ENCODE measurements at places on chromosomes 2 and 18. TPM values are rescaled to one million over a fixed set of nuclear protein-coding genes. Genes with fewer than 3 reads are reported as not detected.

GRCh38 chr2:20439503-20439902 is 7.4 kb upstream of the RHOB start:
- no peak for DNase-seq

- DNase-seq = peak; percentile 88
Observed at GRCh38 chr2:96164459-96165184, 19.4 kb upstream of the DUSP2 start.

GRCh38 chr2:172103471-172104272 is 972 bp upstream of the DLX2 start:
- peak; percentile 95 for DNase-seq

DNA sequence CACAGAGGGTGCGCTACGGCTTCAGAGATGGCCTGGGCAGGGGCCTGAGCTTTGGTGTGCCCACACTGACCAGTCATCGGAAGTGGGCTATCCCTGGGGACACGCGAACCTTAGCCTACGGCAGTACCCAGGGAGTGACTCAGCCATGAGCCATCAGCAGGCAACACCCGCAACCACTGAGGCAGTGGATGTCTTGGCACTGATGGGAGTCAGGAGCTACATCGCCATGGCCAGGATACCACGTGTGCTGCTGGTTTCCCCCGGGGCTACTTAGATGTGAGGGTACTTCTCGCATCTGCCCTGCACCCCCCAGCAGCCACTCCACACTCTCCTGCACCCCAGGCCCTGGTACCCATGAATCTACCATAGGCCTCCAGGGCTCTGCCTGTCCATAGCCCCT is 12.8 kb upstream of the HPCAL1 start:
- DNase-seq = no peak

- DNase-seq = no peak
Observed at GRCh38 chr2:54601339-54601738, 122.1 kb upstream of the EML6 start.

GRCh38 chr18:22293417-22293816 is 124.0 kb downstream of the GATA6 start:
- no peak for DNase-seq

GRCh38 chr18:600107-600506 is 3.3 kb downstream of the CLUL1 start:
- no peak for DNase-seq

GRCh38 chr18:47871288-47871687 is 59.2 kb downstream of the SMAD2 start:
- DNase-seq = no peak

Gene GDF7
- polyA plus RNA-seq = 0.89 TPM

Gene RNASEH1
- polyA plus RNA-seq = 11.9 TPM

Gene CCDC68
- 2.0 TPM for polyA plus RNA-seq

Gene CXCR1
- polyA plus RNA-seq = 0.70 TPM

Gene ANKRD62
- polyA plus RNA-seq = not detected

Gene ADAM23
- polyA plus RNA-seq = 0.32 TPM

Measured in spleen (tissue), 13 donors.